ENCODE measurements at places on chromosomes 3 and 15.
A peak's percentile ranks its signal among the peaks of the same experiment; 100 is the strongest.

- DNase-seq: no peak
Measured at GRCh38 chr3:149152420-149152819, 23.0 kb downstream of the HPS3 start.

DNA sequence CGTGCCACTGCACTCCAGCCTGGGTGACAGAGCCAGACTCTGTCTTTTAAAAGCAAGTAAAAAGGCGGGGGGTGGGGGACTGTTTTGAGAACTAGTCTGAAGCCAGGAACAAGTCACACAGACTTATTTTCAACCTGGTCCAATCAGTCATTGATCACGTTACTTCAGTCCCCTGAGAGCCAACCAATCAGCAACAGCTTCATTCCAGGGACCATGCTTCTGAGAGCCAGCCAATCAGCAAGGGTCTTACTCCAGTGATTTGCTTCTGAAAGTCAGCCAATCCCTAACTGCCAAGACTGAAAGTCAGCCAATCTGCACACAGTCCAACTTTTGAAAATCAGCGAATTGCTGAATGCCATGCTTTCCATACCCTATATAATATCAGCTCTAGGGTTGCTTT, 48.6 kb upstream of the C15orf39 start:
- no peak for DNase-seq

- DNase-seq: no peak
Measured at GRCh38 chr3:190120269-190121060, at the start of gene P3H2. Gene P3H2 (minus strand): TSS chr3:190120897. CDS start chr3:190120731, 166 bp downstream.

DNA sequence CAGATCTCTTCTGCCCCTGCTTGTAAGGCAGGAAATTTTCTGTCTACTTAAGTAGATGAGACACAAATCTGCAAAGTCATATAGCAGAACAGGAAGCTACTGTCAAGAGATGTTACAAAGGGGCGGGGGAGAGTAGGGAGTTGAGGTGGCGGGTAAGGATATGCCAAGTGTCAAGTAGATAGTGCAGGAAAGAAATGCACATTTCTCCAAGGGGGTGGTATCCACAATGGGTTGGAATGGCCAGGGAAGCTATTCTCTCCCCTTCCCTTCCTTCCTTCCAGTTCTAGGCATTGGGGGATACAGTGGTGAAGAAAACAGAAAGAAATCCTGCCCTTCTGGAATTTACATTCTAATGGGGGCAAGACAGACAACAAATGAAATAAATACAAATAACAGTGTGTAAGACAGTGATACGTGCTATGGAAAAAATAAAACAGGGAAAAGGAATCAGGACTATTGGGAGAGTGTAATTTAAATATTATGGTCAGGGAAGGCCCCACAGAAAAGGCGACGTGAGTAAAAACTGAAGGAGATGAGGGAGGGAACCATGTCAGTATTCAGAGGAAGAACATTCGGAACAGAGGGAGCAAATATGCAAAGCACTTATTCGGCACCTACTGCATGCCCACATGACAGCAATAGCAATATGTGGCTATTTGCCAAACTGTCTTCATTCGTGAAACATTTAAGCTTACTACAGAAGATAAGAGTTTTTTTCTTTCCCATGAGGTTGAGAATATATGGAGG, 42.8 kb upstream of the RNU6-1 start:
- no peak for DNase-seq

- no peak for DNase-seq
Measured at GRCh38 chr3:144324076-144324475, 352.5 kb downstream of the DIPK2A start.

DNA sequence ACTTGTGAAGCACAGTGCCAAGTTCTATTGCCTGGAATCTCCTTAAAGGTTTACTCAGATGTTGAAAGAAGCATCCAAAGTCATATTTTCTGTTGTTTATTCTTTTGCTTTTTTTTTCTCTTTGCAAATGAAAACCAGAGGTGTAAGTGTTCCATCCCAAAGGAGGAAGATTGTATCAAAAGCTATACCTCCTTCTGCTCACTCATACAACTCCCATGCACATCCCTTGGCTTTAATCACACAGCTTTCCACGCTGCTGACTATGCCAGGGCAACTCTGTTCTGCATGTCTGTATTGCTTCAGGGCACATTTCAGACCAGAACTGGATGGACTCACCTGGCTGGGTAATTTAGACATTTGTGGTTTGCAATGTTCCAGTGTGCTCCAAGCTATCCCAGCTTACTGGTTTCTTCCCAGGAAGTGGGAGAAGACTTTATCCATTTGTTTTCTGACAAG, 399.6 kb upstream of the TBL1XR1 start:
- no peak for DNase-seq

- DNase-seq: peak; percentile 14
Measured at GRCh38 chr3:142447301-142447851, 461 bp downstream of the XRN1 start.

All from activated T-helper 1 cell treated with anti-CD3 and anti-CD28 coated beads, Interleukin-2, amount 50 U/mL, for 16 hours (primary cell).